ENCODE measurements at places on chromosomes 11 and 22. TPM values are rescaled to one million over a fixed set of nuclear protein-coding genes. Genes with fewer than 3 reads are reported as not detected.

DNA sequence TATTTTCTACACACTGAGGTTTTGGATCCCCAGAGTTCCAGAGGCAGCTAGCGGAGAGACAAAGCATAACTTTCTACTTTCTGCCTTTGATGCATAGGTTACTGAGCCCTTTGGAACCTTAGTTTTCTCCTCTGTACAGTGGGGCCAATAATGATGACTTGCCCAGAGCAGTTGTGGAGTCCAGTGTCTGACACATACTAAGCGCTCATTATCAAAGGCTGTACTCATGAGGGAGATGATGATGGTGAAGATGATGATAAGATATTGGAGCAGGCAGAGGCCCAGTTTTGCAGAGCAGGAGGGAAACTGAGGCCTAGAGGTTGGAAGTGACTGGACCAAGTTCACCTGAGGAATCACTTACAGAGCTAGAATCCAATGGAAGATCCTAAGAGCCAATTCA, 458.0 kb downstream of the MIAT start:
- DNase-seq: no peak

- no peak for DNase-seq
Observed at GRCh38 chr11:57353852-57354251, 15.7 kb downstream of the P2RX3 start.

Gene LRP4
- 15.6 TPM for polyA plus RNA-seq

Gene KCNJ11
- polyA plus RNA-seq: 5.4 TPM

DNA sequence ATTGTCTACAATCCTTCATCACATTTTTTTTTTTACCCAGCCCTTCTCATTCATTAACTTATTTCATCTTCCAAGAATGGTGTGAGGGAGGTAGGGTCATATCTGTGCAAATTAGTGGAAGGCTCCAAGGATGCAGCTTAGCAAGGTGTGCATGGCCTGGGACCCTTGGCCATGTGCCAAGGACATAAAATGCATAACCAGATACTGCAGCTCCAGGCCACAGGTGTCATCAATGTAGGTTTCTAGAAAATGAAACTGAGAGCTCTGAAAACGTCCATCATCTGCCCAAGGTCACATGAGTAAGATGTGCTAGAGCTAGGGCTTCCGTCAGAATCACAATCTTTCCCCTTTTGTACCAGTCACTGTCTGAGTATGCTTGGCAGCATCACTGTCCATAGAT, 29.8 kb downstream of the ANKK1 start:
- no peak for DNase-seq

GRCh38 chr11:122882857-122883645, 492 bp downstream of the JHY start:
- DNase-seq: peak; percentile 83

- DNase-seq: no peak
Observed at GRCh38 chr11:45530776-45531175, 134.6 kb downstream of the CHST1 start.

Gene HORMAD2
- polyA plus RNA-seq: not detected

DNA sequence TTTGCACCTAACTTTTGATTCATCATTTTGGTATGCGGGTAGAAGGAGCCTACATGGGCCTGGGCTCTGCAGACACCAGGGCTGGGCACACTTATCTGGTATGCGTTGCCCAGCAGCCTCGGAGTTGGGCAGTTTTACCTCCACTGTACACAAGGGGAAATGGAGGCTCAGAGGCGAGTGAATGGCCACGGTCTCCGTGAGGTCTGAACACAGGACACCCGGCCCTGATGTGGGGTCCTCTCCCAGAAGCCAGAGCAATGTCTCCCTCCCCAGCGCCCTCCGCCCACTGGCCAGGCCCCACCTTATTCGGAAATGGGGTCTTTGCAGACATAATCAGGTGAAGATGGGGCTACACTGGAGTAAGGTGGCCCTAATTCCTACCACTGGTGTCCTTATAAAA, 43.7 kb downstream of the OSBPL5 start:
- DNase-seq: no peak

- no peak for DNase-seq
Observed at GRCh38 chr11:836274-836673, 3.5 kb downstream of the CD151 start.

- no peak for DNase-seq
Observed at GRCh38 chr11:94738746-94739145, 29.4 kb upstream of the AMOTL1 start.

- DNase-seq: no peak
Observed at GRCh38 chr11:105553025-105553424, 56.8 kb upstream of the GRIA4 start.

Gene CRYBB2
- 0.12 TPM for polyA plus RNA-seq

DNA sequence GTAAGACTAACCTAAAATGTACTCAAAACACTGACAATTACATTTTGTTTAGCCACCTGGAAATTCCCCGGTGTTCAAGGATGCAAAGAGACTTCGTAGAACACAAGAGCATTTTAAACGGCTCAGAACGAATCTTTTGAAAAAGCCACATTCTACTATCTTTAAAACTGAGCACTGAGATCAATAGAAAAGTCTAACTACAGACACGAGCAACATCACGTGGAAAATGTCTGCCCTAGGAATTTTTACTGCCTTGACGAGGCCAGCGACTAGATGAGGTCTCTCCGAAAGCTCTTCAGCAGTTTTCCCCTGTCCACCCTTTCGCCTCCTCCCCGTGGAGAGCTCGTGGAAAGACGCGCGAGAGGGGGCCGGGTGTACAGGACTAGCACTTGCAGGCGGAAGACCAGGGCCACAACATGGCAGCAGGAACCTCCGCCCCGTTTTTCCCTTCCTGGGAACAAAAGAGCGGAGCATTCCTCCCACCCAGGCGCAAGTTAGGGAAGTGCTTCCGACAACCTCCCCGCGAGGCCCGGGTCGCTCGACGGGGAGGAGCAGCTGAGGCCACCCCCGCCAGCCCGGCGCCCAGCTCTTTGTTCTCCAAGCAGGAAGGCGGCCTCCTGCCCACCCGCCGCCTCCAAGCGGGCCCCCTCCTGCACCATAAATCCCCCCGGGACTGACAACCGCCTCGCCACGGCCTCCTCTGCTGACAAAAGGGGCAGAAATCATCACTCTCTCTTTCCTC, 1.1 kb downstream of the EIF4G2 start:
- peak; percentile 78 for DNase-seq

- no peak for DNase-seq
Observed at GRCh38 chr11:1781593-1781975, 17.9 kb upstream of the CTSD start.

GRCh38 chr11:71481101-71481960, 28.3 kb downstream of the NADSYN1 start:
- no peak for DNase-seq

DNA sequence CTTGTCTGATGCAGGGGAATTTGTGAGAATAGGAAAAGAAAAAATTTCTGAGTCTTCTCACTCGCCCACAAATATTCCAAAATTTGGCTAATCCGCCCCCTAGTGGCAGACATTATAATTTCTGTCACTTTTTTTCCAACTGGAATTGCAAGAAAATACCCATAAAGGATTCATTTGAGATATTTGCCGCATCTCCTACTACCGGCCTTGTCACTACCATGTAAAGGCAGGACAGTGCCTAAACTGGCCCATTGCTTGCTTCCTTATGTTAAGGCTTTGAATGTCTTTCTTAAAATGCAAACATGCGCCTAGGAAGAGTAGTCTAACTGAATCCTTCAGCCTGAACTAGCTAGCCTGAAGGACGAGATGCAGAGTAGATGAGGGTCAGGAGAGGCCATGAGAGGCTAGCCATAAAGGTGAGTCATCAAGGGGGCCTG, 9.3 kb upstream of the CEP295 start:
- DNase-seq: no peak

DNA sequence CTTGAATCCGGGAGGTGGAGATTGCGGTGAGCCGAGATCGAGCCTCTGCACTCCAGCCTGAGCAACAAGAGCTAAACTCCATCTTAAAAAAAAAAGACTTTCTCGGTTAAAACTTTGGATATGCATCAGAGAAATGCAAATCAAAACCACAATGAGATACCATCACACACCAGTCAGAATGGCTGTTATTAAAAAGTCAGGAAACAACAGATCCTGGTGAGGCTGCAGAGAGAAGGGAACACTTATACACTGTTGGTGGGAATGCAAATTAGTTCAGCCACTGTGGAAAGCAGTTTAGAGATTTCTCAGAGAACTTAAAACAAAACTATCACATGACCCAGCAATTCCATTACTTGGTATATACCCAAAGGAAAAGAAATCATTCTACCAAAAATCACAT, 619.4 kb upstream of the KIRREL3 start:
- no peak for DNase-seq

- DNase-seq: no peak
Observed at GRCh38 chr11:99638073-99638553, 617.4 kb downstream of the CNTN5 start.

DNA sequence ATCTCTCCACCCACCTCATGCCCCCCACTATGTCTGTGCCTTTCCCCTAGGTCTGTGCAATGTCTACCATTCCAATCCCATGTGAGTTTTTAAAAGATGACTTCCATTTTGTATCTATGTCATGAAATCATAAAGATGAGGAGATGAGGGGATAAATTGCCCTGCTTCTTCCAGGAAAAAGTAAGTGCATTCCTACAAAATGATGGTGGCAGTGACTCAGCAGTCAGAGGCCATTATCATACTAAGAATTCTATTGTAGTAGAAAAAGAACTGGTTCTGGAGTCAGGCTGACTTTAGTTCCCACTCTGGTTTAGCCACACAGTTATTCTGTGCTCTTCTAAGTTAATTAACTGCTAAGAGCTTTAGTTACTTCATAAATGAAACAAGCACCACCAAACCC, 89.6 kb upstream of the API5 start:
- DNase-seq: no peak

- DNase-seq: no peak
Observed at GRCh38 chr11:131408025-131408640, 37.7 kb downstream of the NTM start.

GRCh38 chr11:126396965-126397364, 41.5 kb downstream of the ST3GAL4 start:
- DNase-seq: no peak

Gene IL17REL
- polyA plus RNA-seq: 0.31 TPM

GRCh38 chr11:128105511-128105910, 481.8 kb downstream of the ETS1 start:
- DNase-seq: no peak

Gene SSTR3
- 0.54 TPM for polyA plus RNA-seq

DNA sequence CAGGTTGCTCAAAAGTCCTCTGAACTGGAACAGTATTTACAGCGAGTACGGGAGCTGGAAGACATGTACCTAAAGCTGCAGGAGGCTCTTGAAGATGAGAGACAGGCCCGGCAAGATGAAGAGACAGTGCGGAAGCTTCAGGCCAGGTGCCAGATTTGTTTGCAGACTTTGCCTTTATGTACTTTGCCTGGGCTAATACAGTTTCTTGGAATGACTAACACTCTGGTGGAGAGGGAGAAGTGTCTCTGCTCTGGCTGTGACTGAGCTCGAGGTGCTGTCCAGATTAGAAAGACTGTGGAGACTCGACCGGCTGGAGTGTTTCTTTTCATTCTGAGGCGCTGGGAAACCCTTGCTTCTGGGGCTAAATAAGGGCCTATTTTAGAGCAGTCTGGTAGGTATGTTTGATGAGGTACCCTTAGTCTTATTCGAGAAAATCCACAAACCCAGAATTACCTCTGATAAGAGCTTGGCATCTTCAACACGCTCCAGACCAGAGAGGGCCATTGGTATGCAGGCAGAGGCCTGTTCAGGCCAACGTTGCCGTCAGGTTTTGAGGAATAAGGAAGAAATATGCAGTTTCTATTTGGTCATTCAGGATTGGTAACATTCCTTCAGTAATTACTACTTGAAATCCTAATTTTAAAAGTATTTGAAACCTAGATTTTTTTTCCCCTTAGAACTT, 76.5 kb downstream of the SWAP70 start:
- DNase-seq: peak; percentile 88

Gene PRG2
- polyA plus RNA-seq: 0.24 TPM

DNA sequence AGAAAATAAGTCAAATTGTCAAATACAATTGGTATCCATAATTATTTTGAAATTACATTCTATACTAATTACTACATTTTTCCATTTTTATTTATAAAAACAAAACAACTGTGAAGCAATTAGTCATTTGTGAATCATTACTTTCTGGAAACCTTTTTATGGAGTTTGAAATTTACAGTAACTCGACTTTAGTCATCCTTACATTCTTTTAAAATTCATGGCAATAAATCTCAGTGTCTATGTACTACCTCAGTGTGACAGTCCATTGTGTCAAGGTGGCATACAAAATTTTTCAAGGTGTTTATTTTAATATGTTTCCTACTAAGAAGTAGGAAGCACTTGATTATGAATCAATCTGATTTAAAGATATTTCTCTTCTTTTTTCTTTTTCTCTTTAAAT, 1949.4 kb upstream of the RAG2 start:
- DNase-seq: no peak

- DNase-seq: no peak
Observed at GRCh38 chr22:46290843-46291785, 5.6 kb upstream of the GTSE1 start.

Gene CECR2
- 1.7 TPM for polyA plus RNA-seq

- DNase-seq: no peak
Observed at GRCh38 chr22:26002456-26002855, 166.8 kb upstream of the SEZ6L start.

GRCh38 chr22:45889539-45890350, 87.2 kb downstream of the WNT7B start:
- no peak for DNase-seq

- DNase-seq: no peak
Observed at GRCh38 chr22:19886605-19887255, 32.1 kb upstream of the GNB1L start.

Gene UPB1
- 12.2 TPM for polyA plus RNA-seq

- no peak for DNase-seq
Observed at GRCh38 chr11:130519128-130519932, 70.9 kb downstream of the ADAMTS15 start.

- no peak for DNase-seq
Observed at GRCh38 chr11:102377891-102378290, 30.9 kb downstream of the BIRC2 start.

Gene SPDYC
- not detected for polyA plus RNA-seq

- peak; percentile 15 for DNase-seq
Observed at GRCh38 chr11:119315131-119316015, 1.6 kb downstream of the MCAM start.

GRCh38 chr11:10538924-10539323, 2.1 kb downstream of the RNF141 start:
- DNase-seq: no peak

DNA sequence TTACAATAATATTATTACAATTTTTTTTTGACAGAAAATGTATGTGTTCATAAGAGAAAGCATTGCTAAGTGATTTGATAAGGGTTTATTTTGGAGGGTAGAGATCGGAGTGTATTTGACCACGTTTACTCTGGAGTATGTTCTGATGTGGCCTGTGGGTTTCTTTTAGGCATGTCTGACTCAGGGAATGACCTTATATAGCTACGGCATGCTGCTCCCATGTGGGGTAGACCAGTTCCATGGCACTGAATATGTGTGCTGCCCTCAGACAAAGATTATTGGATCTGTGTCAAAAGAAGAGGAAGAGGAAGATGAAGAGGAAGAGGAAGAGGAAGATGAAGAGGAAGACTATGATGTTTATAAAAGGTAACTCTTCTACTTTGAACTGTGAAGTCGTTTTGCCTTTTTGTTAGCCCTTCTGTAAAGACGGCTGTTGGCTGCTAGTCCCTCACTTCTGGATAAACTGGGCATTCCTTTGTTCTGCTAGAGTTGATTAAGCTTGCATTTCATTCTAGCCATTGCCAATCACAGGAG, 38.1 kb upstream of the ST14 start:
- no peak for DNase-seq

Data from large intestine (tissue), 12 donors.